ENCODE measurements at places on chromosomes 7 and 10. TPM values are rescaled to one million over a fixed set of nuclear protein-coding genes. Genes with fewer than 3 reads are reported as not detected.

The ITGA8 gene
- not detected for total RNA-seq

The ABCC2 gene
- 1.4 TPM for total RNA-seq

The EBLN1 gene
- not detected for total RNA-seq

The CYP2C19 gene
- not detected for total RNA-seq

The GPR26 gene
- not detected for total RNA-seq

The BRI3 gene
- 59.3 TPM for total RNA-seq

The OR2A7 gene
- 1.2 TPM for total RNA-seq

The CFAP70 gene
- total RNA-seq: 0.72 TPM

The ASB13 gene
- 10.1 TPM for total RNA-seq

The PDZD7 gene
- total RNA-seq: 0.27 TPM

The ZNF804B gene
- total RNA-seq: not detected

The CLRN3 gene
- not detected for total RNA-seq

The NODAL gene
- total RNA-seq: not detected

The MCM10 gene
- 90.8 TPM for total RNA-seq

The RGR gene
- total RNA-seq: not detected

The ZNF503 gene
- 0.38 TPM for total RNA-seq

The TMEM270 gene
- not detected for total RNA-seq

The TRIM50 gene
- not detected for total RNA-seq

The FLNC gene
- total RNA-seq: 0.02 TPM
